ENCODE measurements at places on chromosomes 6 and 20.

- DNase-seq, result no peak
Observed at GRCh38 chr6:106116125-106116832, 30.1 kb downstream of the PRDM1 start.

- DNase-seq, result no peak
Observed at GRCh38 chr20:32858701-32859372, at the start of gene EFCAB8. TSS of gene EFCAB8 (plus strand) at chr20:32858923. CDS start at chr20:32863793, 4,870 bp downstream.

GRCh38 chr20:51828762-51829161 is 26.4 kb upstream of the SALL4 start:
- DNase-seq, result no peak

GRCh38 chr20:17538517-17539170 is 7.5 kb upstream of the BFSP1 start:
- DNase-seq, result no peak

DNA sequence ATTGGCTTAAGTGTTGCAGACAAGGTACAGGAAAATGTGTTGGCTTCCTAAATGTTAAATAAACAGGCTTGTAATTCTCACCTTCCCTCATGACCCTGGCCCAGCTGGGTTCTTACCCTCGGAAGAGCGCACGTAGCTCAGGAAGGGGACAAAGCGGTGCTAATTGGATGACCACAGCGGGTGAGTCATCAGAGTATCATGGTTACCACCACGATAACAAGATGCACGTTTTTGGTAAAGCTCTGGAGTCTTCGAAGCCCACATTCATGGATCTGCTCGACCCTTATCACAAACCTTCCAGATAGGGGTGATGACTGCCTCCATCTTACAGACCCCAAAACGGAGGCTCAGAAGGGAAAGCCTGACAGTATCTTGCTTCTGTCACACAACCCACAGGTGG is 32.8 kb downstream of the APCDD1L start:
- no peak for DNase-seq

DNA sequence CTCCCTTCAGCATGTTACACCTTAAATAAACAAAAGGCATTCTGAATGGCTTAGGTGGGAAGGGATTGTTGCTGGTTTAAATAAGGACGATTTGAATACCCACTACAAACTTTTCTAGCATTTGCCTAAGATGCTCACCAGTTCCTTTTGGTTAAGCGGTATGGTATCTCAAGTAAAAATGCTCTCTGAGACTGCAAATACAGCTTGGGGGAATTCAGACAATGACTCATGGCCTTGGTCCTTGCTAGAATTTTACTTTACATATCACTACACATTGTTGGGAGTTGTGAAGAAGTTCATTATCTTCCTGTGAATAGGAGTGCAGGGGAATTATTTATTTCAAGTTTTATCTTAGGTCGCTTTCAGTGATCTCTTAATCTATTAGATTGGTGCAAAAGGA is 670.7 kb downstream of the UTRN start:
- DNase-seq, result no peak

GRCh38 chr6:42315991-42316970 is 98.6 kb upstream of the MRPS10 start:
- no peak for DNase-seq

DNA sequence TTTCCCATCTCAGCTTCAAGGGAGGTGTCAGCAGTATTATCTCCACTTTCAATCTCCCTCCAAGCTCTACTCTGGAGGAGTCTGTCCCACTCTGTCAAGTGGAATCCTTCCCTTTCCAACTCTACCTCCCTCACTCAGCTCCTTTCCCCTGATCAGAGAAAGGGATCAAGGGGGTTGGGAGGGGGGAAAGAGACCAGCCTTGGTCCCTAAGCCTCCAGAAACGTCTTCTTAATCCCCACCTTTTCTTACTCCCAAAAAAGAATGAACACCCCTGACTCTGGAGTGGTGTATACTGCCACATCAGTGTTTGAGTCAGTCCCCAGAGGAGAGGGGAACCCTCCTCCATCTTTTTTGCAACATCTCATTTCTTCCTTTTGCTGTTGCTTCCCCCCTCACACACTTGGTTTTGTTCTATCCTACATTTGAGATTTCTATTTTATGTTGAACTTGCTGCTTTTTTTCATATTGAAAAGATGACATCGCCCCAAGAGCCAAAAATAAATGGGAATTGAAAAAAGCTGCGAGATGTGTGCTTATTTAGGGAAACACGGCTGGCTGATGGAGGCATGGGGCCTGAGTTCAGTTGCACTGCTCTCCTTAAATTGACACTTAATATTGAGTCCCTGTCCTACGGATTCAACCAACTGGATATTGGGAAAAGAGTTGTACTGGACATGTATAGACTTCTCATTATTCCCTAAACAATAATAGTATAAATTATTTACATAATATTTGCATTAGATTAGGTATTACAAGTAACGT is 4.9 kb downstream of the TUBB start:
- DNase-seq, result no peak

- no peak for DNase-seq
Observed at GRCh38 chr6:107125771-107126170, 10.5 kb upstream of the BEND3 start.

DNA sequence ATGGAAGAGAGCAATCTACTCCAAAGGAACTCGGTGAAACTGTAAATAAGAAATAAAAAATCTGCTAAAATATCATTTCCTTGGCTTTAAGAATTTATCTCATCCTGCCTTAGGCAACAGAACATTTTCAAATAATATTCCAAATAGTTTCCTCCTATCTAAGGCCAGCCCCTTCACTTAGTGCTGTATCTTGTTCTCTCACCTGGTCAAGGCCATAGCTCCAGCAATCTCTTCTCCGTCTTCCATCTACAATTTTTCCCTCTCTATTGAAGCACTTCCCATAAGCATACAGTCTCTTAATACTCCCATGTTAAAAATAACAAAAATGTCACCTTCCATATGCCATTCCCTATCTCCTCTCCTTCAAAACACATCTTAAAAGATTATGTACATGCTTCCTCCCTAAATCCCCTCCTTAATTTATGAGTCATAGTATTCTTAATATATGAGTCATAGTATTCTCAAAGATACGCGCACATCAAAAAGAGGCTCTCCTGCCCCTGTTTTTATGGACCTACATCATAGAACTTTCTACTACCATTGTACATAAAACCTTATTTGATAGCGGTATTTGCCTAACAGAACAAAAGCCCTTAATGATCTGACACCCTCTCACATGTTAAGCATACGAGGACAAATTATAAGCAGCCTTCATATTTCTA is 146.9 kb downstream of the PDE10A start:
- DNase-seq, result no peak

- DNase-seq, result no peak
Observed at GRCh38 chr6:161137839-161138542, 135.9 kb downstream of the AGPAT4 start.
